ENCODE measurements at places on chromosomes 13 and 19.

- DNase-seq: no peak
Measured at GRCh38 chr19:54916822-54917221, 10.9 kb downstream of the NCR1 start.

DNA sequence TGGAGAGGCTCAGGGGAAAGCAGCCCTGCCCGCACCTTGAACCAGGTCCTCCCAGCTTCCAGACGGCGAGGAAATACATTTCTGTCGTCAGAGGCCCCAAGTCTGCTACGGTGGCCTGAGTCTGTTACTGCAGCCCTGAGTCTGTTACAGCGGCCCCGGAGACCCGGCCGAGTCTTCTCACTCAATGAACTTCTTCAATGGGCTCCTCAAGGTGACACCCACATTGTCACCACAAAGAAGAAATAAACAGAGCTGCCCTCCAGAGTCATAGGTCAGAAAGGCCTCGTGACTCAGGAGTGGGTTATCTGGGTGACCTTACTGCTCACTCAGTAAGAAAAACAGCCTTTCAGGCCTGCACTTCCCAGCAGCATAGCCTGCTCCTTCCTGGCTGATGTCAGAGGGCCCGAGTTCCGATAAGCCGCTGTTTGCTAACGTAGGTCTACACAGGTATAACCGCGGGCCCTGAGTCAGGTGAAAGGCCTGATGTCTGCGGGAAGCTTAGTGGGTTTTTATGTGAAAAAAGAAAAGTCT lies 66.9 kb upstream of the TM9SF2 start:
- DNase-seq: no peak

GRCh38 chr19:55314396-55314795 lies 10.7 kb downstream of the TMEM150B start:
- DNase-seq: no peak

GRCh38 chr13:41058295-41059070 lies 2.8 kb upstream of the WBP4 start:
- no peak for DNase-seq

DNA sequence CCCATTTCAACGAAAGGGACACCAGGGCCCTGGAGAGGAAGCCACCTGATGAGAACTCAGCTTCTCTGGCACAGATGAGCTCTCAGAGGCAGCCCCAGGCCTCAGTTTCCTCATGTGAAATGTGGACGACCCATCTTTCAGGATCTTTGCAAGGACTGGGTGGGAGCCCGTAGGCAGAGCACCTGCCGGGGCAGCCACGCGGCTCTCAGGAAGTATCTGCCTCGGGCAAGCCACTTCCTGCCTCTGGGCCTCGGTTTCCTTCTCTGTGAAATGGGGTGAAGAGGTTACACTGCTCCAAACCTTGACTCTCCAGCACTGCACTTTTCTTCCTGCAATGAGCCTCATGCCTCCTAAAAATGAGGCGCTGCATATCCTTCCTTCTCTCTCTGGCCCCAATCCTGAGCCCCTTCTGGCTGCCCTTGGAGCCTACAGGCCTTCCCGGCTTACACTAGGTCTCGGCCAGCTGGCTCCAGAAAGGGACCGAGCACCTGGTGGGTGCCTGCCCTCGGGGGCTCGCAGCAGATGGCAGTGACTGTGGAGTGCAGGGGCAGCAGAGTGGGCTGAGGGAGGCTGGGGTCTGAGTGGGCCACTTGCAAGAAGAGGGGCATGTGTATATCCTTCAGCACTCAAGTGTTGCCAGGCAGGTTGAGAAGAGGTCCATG lies 3.5 kb downstream of the SSBP4 start:
- no peak for DNase-seq

DNA sequence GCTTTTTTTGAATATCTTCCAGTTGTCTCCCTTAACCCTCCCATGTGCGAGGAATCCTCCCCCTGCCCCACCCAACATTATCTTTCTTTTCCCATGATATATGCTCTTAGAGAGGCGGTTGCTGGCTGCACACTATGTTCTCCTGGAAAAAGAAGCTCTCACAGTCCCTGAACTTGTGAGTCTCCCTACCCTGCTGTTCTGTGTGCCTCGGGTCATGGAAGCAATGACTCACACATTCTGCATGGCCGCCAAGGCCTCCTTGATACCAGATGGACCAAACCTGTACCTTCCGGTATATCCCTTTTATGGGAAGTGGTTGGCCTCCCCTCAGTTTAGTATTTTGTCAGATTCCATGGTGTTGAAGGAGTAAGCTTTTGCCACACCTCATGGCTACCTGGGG lies 705.4 kb downstream of the SLITRK6 start:
- peak; percentile 19 for DNase-seq

DNA sequence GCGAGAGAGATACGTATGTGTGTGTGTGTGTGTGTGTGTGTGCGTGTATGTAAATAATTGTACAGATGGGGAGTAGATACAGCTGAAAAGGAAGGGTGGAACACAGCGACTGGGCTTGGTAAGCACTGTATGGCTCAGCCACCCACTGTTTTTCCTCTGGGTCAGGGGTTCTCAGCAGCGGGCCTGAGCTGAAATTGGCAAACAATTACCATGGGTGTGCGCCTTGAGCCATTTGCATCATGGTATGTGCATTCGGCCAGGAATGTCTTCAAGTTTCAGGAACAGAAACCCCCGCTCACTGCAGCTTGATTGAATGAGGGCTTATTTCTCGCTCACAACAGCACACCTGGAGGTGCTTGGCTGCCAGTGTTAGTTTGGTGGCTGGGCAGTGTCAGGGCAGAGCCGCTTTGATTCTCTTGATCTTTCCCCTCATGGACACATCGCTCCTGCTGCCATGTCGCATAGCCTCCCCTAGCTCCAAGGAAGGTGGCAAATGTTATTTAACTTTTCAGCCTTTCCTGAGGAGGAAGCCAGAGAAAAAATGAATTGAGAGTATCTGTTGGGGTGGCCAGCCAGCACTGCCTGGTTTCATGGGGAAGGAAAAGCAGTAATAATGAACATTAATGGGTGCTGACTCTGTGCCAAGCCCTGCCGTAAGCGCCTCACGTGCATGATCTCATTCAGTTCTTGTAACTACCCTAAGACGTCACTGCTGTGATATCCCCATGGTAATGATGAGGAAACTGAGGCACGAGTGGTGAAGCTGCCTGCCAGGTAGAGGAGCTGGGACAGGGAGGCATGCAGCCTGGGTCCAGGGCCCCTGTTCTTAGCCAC lies 126.9 kb downstream of the SIPA1L3 start:
- DNase-seq: peak; percentile 33

DNA sequence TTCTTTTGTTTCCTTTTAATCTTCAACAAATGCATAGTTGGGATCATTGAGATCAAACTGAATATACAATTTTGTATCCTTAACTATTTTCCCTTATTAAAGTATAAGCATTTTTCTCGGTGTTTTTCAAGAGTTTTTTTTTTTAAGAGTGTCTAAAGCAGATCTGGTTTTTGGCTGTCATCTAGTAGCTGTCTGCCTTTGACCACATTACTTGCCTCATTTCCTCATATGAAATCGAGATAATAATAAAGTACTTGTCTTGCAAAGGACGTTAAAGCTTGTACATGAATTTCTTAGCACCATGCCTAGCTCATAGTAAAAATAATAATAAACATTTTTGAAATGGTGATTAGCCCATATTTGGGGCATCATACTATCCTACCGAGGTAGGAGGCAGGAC lies 121.2 kb downstream of the PDS5B start:
- no peak for DNase-seq

DNA sequence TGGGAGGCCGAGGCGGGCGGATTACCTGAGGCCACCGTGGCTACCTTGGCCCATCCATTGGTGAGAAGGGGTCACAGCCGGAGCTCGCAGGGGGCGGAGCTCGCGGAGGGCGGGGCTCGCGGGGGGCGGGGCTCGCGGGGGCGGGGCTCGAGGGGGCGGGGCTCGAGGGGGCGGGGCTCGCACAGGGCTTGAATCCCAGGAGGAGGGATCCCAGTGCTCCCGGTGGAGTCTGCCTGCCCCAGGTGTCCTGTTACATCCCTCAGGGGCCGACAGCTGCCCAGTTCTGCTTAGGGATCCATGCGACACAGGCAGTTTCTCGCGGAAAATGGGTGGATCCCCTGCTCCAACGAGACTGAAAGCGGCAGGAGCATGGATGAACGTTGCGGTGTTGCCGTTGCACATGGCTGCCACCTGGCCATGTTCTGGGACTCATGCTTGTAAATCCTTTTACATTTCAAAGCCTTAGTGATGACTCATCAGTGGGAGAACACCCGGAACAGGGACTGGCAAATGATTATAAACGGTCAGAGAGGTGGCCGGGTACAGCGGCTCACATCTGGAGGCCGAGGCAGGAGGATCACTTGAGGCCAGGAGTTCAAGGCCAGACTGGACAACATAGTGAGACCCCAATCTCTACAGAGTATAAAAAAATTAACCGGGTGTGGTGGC lies 25.1 kb downstream of the TMPRSS9 start:
- DNase-seq: no peak

GRCh38 chr13:20672772-20673171 lies 30.7 kb upstream of the IL17D start:
- no peak for DNase-seq

DNA sequence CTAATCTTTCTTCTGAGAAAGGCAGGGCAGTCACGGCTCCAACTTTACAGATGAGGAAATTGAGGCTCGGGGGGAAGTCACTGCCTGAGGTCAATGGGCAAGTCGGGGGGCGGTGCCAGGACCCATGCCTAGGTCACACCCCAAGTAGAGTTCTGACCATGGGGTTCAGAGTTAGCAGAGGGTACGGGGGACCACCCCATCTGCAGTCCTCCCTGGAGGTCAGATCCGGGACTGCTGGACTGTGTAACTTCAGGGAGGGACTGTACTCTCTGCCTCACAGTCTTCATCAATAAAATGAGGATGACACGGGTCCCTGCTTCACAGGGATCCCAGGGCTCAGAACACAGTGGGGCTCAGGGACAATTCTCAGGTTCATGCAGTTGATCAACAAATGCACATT lies 7.7 kb downstream of the SLC5A5 start:
- no peak for DNase-seq

DNA sequence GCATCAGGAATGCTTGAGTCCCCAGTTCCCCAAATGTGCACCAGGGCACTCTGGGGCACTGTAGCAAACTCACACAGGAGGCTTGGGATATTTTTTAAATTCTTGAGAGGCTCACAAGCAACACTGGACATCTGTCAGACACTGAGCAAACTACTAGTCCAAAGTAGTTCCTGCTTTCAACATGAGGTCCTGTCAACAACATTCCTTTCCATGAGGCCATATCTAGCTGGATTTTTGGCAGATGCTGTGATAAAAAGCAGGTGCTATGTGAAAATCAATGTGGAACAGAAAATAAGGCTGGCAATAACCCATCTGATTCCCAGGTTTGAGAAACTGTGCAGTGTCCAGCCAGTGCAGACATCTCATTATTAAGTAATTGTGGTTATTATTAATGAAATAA lies 50.5 kb downstream of the STARD13 start:
- DNase-seq: peak; percentile 33

DNA sequence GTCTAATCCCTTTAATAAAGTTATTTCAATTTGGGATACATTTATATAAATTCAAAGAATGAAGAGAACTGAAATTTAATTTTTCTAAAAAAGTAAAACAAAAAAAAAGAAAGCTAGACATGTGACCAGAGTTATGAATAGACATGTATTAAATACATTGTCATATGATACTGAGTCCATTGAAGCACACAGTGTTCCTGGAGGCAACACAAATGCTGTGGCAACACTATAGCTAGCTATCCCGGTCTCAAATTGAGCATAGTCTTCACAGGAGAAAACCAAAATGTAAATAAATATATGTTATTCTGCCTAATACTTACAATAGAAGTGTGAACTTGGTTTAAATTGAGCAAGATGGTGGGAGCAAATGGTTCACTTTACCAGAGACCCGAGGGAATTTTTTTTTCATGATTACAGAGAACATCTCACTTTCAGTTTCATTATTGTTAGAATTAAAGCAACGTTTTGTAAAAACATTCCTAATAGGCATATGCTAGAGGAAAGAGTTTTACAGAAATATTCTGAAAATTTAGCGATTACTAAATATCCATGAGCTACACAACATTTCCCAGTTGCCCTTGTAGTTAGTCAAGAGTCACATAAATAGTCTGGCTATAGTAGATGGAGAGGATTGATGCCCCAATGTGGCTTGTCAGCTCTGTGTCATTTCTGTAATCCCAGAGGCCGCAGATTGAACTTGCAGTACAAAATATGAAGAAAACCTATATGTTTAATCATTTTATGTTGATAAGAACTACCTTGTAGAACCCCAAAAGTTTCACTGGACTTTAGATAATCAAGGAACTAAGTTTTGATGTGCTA lies 775.7 kb upstream of the SPRY2 start:
- DNase-seq: no peak

GRCh38 chr13:94309576-94309975 lies 169.9 kb downstream of the DCT start:
- DNase-seq: no peak

DNA sequence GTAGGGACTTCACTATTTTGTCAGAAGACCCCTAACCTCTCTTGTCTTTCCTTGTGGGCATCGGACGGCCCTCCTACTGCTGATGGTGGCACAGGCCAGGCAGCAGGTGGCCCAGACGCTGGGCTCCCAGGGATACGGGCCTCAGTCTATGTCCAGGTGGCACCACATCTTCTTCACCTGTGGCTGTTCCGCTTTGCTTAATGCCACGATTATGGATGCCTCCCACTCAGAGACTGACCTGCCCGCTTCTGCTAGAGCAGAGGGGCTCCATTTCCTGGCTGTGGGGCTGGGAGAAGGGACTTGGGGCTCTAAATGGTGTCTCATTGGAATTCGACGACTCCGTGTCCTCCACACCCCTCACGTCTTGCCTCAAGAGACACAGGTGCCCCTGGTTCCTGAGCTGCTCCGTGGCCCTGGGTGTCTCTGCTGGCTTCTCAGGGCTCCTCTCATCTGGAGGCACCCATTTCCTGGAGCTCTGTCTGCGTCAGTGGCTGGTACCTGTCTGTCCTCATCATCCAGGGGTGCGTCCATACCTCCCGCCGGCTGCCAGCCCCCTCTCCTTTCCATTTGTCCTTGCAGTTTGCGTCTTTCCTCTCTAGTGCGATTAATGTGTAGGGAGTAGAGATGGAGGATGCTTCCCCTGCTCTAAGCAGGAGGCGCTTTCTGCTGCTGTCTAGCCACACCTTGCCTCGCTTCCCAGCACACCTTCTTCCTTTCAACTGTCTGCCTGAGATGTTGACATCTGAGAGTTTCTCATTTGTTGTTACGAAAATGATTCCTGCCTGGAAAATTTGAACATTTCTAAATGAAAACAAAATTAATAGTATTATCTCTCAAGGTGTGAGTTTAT lies 63.4 kb downstream of the TEX29 start:
- no peak for DNase-seq

DNA sequence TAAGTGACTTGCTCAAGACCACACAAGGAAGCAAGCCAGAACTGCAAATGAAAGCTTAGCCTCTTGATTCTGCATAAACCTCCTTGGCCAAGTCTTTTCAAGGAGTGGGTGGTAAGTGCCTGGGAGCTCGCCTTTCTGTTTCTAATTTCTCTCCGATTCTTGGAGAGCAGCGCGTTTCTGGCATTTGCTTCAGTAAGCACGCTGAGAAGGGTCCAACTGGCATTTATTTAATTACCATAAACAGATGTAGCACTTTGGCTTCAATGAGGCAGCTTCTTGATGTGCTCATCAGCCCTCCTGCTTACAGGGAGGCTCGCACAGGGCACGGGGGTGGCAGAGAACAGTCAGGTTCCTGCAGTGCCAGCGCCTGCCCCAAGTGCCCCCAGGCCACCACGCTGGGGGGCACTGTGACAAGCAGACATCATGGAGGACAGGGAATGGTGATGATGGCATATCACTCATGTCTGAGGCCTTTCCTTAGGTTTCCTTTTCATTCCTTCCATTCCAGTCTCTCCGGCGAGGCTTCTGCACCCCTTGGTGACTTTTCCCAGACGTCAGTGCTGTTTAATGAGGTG lies 13.3 kb downstream of the SIAH3 start:
- DNase-seq: no peak

GRCh38 chr13:98110749-98111148 lies 32.1 kb upstream of the FARP1 start:
- no peak for DNase-seq
